Retinal pigment epithelial cell (primary cell): ENCODE measurements at places on chromosomes 13 and 19.

DNA sequence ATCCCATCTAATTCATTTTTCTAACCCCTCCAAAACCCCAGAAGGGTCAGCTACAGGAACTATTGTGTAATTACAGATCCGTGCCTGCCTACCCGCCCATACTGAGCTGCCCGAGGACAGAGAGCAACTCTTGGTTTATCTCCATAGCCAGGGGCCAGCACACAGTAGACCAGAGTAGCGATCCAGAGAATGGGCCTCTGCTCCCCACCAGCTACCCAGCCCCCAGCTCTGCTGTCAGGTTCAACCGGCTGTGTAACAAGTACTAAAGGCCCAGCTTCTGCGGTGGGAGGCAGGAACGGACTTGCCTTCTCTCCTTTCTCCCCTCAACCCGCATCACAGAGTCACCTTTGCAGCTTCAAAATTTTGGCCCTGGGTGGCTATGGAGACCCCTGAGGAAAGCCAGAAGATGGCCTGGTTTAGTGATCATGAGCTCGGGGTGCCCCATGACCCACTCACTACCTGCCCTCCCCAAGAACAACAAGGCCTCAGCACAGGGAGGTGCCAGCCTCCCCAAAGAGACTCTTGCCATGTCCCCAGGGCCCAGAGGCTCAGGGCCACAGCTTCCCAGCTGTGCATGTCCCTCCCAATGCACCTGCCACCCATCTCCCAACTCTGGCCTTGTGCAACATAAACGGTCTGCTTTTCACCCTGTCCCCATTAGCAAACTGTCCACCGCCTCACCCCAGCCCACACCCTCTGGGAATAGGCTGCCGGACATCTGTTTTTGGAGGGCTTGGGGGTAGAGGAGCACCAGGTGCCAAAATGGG lies 5.7 kb downstream of the CALM3 start:
- no peak for DNase-seq

- DNase-seq, result no peak
Observed at GRCh38 chr19:325937-326565, 18.5 kb downstream of the MIER2 start.

- peak; percentile 26 for DNase-seq
Observed at GRCh38 chr19:9406798-9407352, 28.5 kb downstream of the ZNF266 start.

DNA sequence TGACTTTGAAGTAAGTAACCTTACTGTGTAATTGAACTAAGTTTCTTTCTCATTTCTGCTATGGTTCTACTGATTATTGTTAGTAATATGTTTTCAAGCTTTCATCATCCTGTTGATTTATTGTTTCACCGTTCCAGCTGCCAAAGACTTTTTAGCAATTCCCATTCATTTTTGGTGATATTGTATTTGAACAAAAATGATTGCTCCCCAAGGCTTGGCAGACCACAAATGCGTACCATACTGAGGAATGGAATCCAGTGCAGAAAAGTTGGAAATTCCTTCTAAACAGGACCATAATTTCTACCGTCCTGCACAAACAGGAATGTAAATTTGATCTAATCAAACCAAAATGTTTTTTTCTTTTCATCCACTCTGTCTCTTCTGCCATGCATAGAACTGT lies 10.7 kb downstream of the EPSTI1 start:
- no peak for DNase-seq

- DNase-seq, result no peak
Observed at GRCh38 chr13:59861676-59862075, 302.1 kb downstream of the DIAPH3 start.

- DNase-seq, result no peak
Observed at GRCh38 chr13:73991384-73991783, 142.8 kb downstream of the KLF12 start.

GRCh38 chr13:62014299-62014698 lies 598.6 kb upstream of the PCDH20 start:
- no peak for DNase-seq

GRCh38 chr19:29724102-29724641 lies 9.1 kb upstream of the C19orf12 start:
- DNase-seq, result no peak

GRCh38 chr13:98827449-98827848 lies 75.0 kb upstream of the SLC15A1 start:
- DNase-seq, result no peak

DNA sequence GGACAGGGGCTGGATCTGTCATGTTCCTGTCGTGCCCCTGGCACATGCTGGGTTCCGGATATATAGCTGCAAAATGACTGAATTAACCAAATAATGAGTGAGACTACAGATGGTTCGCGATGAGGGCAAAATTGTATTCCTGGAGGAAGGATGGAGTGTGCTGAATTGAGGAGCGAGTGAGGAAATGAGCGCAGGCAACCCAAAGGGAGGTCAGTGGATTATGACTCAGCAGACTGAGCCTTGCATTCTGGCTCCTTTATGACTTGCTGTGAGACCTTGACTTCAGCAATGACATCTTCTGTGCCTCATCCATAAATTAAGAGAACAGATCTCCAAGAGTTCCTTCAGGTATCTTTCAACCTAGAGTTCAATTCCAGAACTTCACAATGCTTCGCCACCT lies 115.0 kb upstream of the CLDN10 start:
- DNase-seq, result peak; percentile 14

GRCh38 chr19:5967994-5968430 lies 9.9 kb downstream of the RANBP3 start:
- DNase-seq, result no peak
